ENCODE measurements at places on chromosomes 2 and 18.

GRCh38 chr2:61807036-61807757 lies 46.7 kb downstream of the FAM161A start:
- H3K4me3 ChIP-seq = no peak overlapping the region
- no peaks in the 10 kb centered on the region for H3K4me1 ChIP-seq
- no peaks in the 10 kb centered on the region for H3K36me3 ChIP-seq
- no peak overlapping the region for H3K27ac ChIP-seq
- no peaks in the 10 kb centered on the region for H3K27me3 ChIP-seq

- no peaks in the 10 kb centered on the region for H3K27me3 ChIP-seq
- H3K4me3 ChIP-seq = no peak overlapping the region
Measured at GRCh38 chr2:127504552-127505430, 21.5 kb downstream of the IWS1 start.

GRCh38 chr2:106851881-106852501 lies 34.0 kb downstream of the ST6GAL2 start:
- DNase-seq = no peak
- no peak overlapping the region for H3K27ac ChIP-seq
- no peaks in the 10 kb centered on the region for H3K4me1 ChIP-seq
- H3K36me3 ChIP-seq = no peaks in the 10 kb centered on the region
- no peaks in the 10 kb centered on the region for H3K27me3 ChIP-seq

DNA sequence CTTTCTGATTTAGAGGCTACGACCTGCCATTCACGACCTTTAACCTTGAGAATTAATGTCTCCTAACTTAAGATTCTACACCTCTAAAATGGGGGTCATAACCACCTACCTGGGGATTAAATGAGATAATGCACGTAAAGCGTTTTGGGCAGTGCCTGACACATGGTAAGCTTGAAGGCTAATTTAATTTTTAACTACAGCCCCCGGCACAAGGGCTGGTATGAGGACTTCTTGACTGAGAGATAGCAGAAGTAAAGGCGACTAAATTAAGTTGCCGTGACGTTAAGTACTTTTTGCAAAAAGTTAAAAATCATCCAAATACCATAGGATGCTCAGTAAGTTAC lies 549 bp downstream of the MRPL35 start:
- H3K27me3 ChIP-seq = no peaks in the 10 kb centered on the region
- DNase-seq = no peak
- peak overlapping the region; percentile 84 for H3K27ac ChIP-seq

DNA sequence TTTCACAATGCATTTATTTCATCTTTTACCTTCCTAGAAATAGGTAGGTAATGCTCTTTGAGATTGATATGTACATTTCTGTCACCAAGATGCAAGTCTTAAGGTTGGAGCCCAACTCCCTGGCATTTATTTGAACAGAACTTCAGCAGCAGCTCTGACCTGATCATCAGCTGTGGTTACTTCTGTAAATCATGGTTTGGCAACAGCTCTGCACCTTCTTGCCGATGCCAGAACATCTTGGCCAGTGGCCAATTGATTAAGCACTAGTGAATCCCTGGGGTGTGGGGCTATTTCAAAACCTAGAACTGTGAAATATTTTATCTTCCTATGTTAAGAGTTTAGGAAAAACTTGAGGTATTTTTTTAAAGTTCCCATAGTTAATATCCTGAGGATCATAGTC lies 124.8 kb upstream of the NYAP2 start:
- no peaks in the 10 kb centered on the region for H3K36me3 ChIP-seq
- H3K27me3 ChIP-seq = no peaks in the 10 kb centered on the region
- DNase-seq = no peak
- no peak overlapping the region for H3K4me3 ChIP-seq
- H3K4me1 ChIP-seq = peaks cover 4% of the 10 kb centered on the region

DNA sequence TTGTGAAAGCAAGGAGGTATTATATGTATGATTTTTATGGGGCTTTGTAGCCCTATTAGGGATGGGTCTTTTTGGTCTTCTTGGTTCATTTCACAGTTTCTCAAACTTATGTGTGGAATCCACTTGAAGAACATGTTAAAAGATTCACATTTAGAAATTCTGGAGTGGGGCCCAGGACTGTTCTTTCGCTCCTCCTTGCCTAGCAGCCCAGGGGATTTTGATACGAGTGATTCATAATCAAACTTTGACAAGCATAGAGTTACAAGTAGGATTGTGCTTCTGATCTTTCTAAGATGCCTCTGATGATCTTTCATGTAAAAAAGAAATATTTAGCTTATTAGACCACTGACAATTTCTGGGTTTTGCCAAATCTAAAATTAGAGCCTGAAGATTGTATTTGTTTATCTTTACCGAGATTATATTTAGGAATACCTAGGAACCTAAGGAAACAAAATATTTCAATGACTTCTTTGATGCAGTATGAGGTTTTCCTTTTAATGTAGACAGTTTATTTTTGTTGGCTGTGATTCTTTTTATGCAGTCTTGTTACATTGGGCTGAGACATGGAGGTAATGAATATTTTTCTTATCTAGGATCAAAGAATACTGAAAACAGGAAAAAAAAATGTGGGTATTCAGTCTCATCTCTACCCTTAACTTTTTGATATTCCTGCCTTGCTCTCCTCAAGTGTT lies 324.0 kb downstream of the PARD3B start:
- no peak overlapping the region for H3K27ac ChIP-seq
- no peaks in the 10 kb centered on the region for H3K27me3 ChIP-seq
- H3K4me3 ChIP-seq = no peak overlapping the region
- H3K4me1 ChIP-seq = peaks cover 8% of the 10 kb centered on the region
- DNase-seq = no peak

- no peaks in the 10 kb centered on the region for H3K36me3 ChIP-seq
- H3K27ac ChIP-seq = no peak overlapping the region
- peaks cover 6% of the 10 kb centered on the region for H3K4me1 ChIP-seq
- DNase-seq = no peak
Measured at GRCh38 chr2:196962325-196962724, 35.8 kb upstream of the PGAP1 start.

DNA sequence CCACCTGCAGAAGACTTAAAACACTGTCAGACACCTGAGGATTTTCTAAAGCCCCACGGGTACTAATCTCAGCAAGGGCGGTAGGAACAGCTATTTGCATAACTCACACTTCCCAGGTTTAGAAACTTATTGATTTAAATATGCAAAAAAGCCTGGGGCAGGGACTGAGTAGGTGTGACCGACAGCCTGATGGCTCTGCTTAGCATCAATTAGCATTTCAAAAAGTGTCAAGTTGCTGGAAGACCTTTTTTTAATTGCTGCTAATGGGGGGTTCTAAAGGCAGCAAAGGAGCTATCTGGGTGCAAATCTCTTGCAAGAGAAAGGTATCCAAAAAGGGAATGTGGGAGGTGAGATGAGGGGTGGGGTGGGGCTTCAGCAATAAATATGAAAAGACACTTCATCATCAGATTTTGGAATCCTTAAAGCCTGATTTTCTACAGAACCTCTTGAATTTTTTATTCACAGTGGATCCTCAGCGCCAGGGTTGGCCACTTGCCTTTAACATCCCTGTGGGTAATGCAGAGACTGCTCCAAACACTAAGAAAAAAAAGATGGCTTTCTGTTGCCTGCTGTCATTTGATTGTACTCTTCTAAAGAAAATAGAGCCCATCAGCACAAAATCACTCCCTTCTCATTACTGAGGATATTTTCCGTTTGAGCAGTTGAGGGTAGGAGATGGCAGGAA lies 121.1 kb upstream of the RMP24 start:
- no peak for DNase-seq
- no peaks in the 10 kb centered on the region for H3K36me3 ChIP-seq
- no peak overlapping the region for H3K4me3 ChIP-seq
- H3K27ac ChIP-seq = no peak overlapping the region
- H3K27me3 ChIP-seq = no peaks in the 10 kb centered on the region
- no peaks in the 10 kb centered on the region for H3K4me1 ChIP-seq

DNA sequence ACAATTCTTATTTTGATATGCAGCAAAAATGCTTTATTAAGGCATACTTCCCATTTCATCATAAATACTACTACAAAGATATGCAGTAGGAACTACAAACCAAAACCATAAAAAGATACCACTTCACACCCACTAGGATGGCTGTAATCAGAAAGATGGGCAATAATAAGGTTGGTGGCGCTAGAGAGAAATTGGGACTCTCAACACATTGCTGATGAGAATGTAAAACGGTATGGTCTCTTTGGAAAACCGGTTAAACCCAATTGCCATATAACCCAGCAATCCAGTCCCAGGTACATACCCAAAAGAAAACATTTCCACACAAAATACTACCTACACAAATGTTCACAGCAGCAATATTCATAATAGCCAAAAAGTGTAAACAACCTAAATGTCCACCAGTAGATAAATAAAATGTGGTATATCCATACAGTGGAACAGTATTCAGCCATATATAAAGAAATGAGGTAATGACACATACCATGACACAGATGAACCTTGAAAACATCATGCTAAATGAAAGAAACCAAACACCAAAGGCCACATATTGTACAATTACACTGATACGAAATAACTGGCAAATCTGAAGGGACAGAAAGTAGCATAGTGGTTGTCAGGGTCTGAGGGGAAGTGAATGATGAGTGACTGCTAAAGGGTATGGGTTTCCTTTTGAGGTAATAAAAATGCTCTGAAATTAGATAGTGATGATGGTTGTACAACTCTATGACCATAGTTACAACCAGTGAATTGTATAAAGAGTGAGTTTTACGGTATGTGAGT lies 12.7 kb downstream of the SP3 start:
- H3K4me1 ChIP-seq = peaks cover 40% of the 10 kb centered on the region
- H3K4me3 ChIP-seq = no peak overlapping the region
- peaks cover 37% of the 10 kb centered on the region for H3K36me3 ChIP-seq
- DNase-seq = no peak

GRCh38 chr2:40639320-40639719 lies 187.4 kb upstream of the SLC8A1 start:
- H3K27me3 ChIP-seq = no peaks in the 10 kb centered on the region
- DNase-seq = no peak
- no peaks in the 10 kb centered on the region for H3K36me3 ChIP-seq
- H3K27ac ChIP-seq = no peak overlapping the region

DNA sequence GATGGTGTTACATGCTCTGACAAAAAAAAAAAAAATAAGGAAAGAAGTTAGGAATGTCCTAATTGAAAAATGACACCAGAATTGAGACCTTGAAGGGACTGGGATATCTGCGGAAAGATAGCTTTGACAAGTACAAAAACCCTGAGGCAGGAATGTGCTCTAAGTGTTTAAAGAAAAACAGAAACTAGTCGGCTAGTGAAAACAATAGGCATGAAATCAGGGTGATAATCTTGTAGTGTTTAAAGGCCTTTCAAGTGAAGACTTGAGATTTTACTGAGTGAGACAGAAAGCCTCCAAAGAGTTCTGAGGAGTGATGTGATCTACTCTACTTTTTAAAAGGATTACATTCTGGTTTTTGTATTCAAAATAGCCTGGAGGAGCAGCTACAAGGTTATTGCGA lies 107.4 kb downstream of the COBLL1 start:
- H3K27ac ChIP-seq = no peak overlapping the region
- no peak overlapping the region for H3K4me3 ChIP-seq
- H3K27me3 ChIP-seq = no peaks in the 10 kb centered on the region
- H3K36me3 ChIP-seq = no peaks in the 10 kb centered on the region
- peaks cover 5% of the 10 kb centered on the region for H3K4me1 ChIP-seq
- no peak for DNase-seq

- H3K4me1 ChIP-seq = no peaks in the 10 kb centered on the region
- no peak for DNase-seq
- no peak overlapping the region for H3K27ac ChIP-seq
- H3K36me3 ChIP-seq = no peaks in the 10 kb centered on the region
Measured at GRCh38 chr2:186992597-186992996, 143.6 kb upstream of the ZSWIM2 start.

DNA sequence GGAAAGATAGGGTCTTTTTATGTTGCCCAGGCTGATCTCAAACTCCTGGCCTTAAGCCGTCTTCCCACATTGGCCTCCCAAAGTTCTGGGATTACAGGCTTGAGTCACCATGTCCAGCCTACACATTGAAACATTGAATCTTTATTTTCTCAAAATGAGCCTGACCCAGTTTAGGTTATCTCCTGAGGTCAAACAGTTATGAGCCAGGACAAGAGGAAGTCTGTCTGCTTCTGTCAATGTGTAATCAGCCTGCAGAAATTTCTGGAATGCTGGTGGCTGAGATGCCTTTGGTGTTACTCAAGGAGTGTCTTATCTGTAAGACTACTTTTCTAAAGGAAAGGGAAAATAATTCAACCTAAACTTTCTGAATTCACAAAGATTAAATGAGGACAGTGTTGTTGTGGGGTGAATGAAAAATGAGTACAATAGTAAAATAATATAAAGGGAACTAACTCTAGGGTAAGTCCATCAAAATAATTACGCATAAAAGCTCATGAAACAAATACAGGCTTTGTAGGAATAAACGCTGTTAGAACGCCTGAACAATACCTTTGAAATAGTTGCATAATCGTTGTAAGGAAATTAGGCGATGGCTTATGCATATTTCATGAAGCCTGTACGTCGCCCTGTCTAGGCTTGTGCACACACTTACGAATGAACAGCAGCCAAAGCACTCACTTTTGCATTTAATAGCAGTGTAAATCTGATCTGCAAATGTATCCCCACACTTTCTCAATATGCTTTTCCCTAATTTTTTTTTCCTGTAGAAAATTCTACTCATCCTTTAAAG lies 260.8 kb downstream of the RDH14 start:
- no peaks in the 10 kb centered on the region for H3K27me3 ChIP-seq
- H3K27ac ChIP-seq = no peak overlapping the region
- no peaks in the 10 kb centered on the region for H3K36me3 ChIP-seq
- no peak overlapping the region for H3K4me3 ChIP-seq
- no peak for DNase-seq

DNA sequence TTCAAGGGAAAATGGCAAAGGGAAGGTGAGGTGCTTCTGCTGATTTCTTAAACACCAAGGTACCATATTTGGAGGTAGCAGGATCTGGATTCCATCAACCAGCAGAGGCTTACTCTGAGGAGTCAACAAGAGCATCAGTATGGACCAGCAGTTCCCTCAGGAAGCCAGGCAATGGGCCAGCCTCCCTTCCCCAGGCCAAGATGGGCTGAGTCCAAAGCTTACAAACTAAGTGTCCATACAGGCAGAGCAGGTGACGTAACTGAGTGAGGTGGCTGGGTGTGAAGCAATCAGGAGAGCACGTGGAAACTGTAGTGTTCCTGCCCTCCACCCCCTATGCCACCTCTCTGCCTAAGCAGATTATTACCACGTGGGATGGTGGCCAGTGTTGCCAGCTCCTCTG lies 134.2 kb upstream of the HNRNPA3 start:
- H3K36me3 ChIP-seq = no peaks in the 10 kb centered on the region
- H3K4me1 ChIP-seq = no peaks in the 10 kb centered on the region
- no peak for DNase-seq
- H3K4me3 ChIP-seq = no peak overlapping the region

DNA sequence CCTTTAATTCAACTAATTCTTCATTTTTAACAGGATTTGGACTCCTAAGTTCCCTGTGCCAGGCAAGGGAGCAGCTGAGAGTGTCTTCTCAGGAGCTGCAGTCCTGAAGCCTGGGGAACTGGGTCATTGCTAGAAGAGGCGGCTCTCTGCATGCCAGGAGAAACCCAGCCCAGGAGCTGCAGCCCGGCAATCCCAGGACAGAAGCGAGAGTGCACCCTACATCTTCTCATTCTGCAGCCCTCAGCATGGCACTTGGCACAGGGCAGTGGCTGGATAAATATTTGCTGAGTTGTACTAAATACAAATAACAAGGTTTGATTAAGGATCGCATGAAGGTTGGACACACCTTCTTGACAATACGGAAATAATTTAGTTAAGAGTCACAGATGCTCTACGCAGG lies 244.9 kb upstream of the PXDN start:
- no peaks in the 10 kb centered on the region for H3K36me3 ChIP-seq
- H3K4me1 ChIP-seq = no peaks in the 10 kb centered on the region
- H3K27ac ChIP-seq = no peak overlapping the region
- DNase-seq = no peak

Data from CD14-positive monocyte (primary cell).